Activated naive CD4-positive, alpha-beta T cell (primary cell): ENCODE measurements at places on chromosomes 13 and 19.
A peak's percentile ranks its signal among the peaks of the same experiment; 100 is the strongest.

- DNase-seq = no peak
Observed at GRCh38 chr13:36432106-36432544, at the start of gene CCNA1. Gene CCNA1, plus strand, starts transcription at chr13:36432495. Its CDS starts 562 bp downstream, at chr13:36433057.

DNA sequence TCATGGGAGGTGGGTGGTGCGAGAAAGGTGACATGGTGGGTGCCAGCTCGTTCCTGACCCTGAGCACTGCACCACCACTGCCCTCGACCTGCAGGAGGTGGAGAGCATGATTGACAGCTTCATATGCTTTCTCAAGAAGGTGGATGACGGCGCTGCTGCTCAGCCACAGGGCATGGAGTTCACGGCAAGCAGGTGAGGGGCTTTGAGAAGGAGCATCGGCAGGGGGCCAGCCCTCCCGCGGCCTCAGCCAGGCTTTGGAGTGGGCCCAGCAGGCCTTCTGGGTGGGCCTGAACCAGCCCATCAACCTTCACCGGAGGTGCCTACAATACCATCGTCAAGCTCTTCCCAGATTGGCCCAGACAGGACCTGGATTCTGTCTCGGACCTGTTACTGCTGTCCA, 18.9 kb upstream of the ZNF14 start:
- DNase-seq = no peak

DNA sequence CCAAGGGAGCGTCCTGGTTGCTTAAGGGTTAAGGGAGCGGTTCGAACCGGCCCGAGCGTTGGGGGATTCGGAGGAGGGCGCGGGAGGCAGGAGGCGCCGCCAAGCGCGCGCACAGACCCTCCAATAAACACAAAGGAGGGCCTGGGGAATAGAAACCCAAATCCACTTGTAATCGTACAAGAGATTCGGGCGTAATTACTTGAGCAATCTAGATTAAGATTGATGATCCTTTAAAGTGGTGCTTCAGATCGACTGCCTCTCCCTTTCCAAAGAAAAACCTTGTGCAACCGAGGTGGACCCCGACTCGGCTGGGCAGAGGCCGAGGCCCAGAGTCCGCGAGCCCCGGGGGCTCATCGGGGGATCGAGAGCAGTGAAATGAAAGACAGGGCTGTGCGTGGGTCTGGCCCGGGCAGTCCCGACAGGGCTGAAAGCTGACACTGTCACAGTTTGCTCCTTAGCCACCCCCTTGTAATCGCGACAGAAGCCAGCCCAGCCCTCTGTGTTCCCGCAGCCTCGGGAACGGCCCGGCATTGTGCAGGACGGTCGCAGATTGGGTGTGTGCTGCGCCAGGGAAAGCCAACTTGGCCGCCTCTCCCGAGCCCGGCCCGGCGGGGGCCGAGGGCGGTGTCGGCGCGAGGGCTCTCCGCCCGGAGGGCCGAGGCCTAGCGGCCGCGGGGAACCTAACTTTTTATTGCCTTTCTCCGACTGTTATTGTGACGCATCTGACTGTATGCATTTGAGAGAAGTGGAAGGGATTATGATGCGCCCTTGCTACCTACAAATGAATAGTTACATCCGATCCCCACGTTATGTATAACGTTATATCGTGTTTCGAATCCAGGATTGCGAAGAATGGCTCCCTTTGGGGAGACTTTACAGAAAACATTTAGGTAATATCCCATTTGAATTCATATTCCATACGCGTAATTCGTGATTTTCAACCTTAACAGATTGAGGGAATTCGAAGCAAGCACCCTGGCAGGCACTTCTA, 5.5 kb downstream of the MAB21L1 start:
- no peak for DNase-seq

GRCh38 chr13:114123448-114123847, 9.0 kb downstream of the RASA3 start:
- no peak for DNase-seq

DNA sequence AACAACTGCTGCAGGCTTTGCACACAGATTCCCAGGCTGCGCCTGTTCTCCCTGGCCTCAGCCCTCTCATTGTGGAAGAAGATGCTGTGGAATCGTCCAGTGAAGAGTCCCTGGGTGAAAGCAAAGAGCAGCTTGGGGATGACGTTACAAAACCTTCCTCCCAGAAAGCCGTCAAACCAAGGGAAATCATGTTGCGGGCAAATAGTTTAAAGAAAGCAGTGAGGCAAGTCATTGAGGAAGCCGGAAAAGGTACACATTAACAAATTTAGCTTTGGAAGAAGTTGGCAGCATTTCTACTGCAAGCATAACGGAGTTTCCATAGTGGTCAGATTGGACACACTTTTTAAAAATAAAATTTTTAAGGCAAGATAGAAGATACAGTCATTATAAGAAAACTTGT, 82.9 kb upstream of the AKAP11 start:
- DNase-seq = no peak

DNA sequence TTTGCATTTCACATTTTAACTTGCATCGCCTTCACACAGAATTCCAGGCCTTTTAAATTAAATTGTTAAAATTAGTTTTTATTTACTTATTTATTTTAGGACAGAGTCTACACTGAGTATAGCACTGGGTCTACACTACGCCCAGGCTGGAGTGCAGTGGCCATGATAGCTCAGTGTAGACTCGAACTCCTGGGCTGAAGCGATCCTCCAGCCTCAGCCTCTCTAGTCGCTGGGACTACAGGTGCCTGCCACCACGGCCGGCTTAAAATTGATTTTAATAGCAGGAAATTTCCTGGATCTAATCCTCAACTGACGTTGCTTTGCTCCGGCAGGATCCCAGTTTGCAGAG, 301 bp upstream of the ZNF610 start:
- no peak for DNase-seq

GRCh38 chr13:36681894-36682624, 8.2 kb downstream of the SERTM1 start:
- DNase-seq = no peak

DNA sequence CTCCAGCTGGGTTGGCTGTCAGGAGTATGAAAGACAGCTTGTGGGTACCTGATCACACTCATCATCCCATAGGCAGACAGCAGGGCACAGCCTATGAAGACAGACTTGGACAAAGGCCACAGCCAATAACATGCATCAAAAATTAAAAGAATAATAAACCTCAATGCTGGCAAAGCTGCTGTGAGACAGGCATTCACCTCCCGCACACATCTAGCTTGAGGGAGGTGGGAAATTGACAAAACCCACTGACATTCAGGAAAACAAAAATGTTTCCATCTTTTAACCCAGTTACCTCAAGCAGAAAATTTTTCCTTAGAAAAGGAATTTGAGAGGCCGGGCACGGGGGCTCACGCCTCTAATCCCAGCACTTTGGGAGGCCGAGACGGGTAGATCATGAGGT, 14.4 kb downstream of the IL12RB1 start:
- DNase-seq = no peak

DNA sequence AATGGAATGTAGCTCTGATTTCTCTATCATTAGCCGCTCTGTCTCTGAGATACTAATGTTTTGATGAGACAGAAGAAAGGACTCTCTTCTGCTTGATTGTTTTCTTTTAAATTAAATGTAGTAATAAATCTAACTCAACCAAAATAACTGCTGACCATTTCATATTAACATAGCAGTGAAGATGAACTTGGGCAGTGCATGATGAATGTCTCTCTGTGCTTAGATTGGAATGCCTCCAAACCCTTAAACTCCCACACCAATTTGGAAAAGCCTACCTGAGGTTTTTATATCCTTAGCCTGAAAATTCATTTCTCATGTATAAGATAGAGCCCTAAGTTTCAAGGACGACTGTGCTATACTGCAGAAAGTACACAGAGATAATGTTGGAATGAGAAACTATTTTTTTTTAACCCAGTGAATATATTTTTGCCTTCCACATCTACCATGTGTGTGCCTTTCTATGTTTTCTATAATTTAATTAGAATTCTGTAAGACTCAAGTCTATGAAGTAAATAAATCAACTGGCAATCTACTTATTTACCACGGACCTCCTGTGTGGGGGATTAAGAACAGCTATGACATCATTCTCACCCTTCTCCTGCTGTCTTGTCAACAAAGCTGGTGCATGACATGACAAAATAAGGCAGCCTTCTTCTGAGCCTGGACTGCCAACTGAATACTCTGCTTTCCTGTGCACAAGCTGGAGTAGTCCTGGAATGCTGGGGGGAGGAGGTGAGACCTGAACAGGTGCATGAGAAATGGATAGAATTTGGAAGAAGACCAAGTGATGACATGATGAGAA, 155.5 kb downstream of the FGF9 start:
- no peak for DNase-seq

DNA sequence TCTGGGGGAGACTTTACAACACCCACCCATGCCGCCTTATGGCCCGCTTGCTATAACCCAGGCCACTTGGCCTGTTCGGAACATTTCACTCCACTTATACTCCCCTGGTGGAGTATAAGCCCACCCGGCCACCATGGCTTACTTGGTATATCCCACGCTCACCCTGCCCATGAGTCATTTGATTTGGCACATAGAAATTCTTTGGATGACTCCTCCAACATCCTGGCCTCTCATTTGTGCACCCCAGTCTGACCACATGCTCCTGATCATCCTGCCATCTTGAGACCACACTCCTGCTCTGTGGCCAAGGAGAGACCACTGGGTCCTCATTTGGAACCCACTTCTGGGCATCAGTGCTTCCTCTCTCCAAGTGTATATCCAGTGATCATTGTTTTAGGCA, 5.2 kb downstream of the SPACA6 start:
- no peak for DNase-seq

DNA sequence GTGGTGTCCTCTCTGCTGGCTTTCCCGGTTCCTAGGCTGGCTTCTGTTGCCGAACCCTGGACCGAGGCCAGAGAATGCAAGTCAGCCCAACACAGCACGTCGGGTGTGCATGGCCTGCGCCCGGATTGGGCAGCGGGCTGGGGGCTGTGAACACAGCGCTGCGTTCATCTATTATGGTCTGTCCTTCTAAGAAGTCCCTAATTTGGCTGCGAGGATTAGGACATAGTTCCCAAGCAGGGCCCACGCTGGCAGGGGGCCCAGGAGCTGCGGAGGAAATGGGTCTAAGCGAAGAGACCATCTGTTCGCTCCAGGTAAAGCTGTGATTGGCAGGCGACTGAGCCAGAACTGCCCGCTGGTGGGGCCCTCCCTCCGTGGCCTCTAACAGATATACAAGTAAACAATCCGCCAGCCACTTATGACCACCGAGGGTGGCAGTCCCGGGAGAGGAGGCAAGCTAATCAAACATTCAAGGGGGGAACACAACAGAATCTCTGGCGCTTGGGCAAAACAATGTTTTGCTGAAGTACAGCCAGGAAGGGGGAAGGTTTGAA, 6.0 kb downstream of the SYCE2 start:
- no peak for DNase-seq

- no peak for DNase-seq
Observed at GRCh38 chr13:41985788-41986508, 25.0 kb upstream of the VWA8 start.

DNA sequence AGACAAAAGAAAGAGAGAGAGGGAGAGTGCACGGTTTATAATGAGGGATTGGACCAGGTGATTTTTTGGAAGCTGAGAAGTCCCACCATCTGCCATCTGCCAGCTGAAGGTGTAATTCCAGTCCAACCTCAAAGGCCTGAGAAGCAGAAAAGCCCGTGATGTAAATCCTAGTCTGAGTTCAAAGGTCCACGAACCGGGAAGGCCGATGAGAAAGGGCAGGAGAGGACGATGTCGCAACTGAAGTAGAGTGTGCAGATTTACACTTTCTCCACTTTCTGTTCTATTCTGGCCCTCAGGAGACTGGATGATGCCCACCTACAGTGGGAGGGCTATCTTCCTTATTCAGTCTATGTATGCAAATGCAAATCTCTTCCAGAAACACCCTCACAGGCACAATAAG, 500.0 kb downstream of the DIAPH3 start:
- DNase-seq = no peak

DNA sequence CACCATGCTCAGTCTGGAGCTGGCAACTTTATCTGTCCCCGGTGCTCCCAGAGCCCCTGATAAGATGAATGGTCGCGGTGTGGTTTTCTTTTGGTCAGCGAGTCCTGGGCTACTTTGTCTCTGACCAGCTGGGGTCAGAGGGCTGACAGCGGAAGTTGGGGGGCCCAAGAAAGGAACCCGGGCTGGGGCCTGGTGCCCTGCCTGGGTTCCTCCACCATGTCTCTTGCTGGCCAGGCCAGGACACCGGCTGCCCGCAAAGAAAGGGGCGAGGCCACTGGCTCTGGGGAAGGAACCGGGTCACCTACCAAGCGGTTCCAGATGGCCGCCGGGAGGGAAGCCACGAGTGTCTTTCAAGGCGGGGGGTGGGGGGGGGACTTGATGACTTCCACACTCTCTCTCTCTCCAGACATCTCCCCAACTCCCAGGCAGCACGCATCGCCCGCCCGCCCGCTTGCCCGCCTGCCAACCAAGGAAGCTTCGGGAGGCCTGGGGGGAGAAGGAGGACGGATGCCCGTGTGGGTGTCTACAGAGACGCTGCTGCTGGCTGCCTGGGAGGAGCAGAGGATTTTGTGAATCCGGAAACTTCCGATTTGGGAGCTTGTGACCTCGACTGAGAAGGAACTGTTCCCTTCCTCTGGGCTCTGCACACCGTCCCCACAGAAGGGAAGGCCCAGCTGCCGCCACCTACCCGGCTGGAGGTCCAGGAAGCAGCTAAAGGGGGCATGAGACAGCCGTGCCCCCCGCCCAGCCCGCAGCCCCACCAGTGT, 1.1 kb downstream of the PIP5K1C start:
- DNase-seq = no peak

GRCh38 chr13:55937180-55937579, 1203.5 kb upstream of the PRR20A start:
- DNase-seq = no peak

DNA sequence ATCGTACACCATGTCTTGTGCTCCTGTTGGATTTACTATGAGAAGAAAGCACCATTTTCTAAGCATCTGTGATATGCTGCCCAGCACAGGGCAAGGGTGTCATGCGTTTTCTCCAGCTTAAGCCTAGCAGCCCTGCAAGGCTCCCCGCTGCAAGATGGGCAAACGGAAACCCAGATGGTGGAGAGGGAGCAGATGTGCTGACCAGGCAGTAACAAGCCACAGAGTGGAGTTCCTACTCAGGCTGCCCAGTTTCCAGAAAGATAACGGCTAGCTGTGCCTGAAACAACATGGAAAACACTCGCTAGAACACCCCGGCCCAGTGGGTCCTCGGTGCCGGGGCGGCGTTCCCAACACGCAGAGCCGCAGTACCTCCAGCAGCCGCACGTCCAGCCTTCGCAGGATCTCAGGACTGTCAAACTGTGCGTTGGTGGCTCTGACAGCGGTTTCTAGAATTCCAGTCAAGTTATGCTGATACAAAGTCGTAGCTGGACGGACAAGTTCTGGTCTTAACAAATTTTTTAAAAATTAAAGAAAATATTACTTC, 68.4 kb downstream of the TUBGCP3 start:
- no peak for DNase-seq

GRCh38 chr19:19606021-19606420, 12.5 kb downstream of the PBX4 start:
- no peak for DNase-seq

- no peak for DNase-seq
Observed at GRCh38 chr13:30466358-30466714, 600 bp upstream of the HMGB1 start.

GRCh38 chr19:35959040-35959967, 23.1 kb downstream of the LRFN3 start:
- DNase-seq = peak; percentile 76
